ENCODE measurements at places on chromosomes 13 and 19.

- DNase-seq, result no peak
Measured at GRCh38 chr19:35710784-35711723, 6.7 kb downstream of the ZBTB32 start.

DNA sequence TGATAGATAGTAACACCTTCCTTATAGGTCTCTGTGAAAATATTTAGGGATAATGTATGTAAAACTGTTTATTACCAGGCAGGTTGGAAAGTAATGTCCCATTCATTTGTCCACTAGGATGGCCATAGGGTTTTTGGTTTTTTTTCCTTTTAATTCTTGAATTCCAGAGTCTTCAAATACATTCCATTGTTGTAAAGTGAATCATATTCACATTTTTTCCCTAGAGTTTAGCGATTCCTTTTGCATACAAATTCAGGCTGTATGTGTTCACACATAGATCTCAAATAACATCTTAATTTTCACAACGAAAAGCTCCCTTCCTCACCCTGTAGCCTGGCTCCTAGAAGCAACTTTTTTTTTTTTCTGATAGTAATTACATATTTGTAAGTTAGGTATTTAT, 1.8 kb upstream of the ZNF557 start:
- peak; percentile 16 for DNase-seq

- DNase-seq, result no peak
Measured at GRCh38 chr13:110454956-110455355, 106.6 kb downstream of the RAB20 start.

DNA sequence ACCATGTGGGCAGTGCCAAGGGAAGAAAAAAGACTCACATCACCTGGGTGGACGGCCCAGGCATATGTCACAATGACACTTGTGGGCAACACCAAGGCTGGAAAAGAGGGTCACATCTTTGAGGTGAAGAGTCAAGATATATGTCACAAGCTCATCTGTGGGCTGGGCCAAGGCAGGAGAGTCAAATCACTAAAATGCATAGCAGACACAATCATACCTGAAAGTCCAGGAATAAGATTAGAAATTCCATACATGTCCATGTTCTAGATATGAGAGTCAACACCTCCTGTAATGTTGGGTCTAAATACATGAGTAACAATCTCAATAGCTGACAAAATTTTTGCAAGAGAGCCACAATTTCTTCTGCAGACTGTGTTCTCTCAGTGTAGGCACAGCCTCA, 145.0 kb downstream of the ZNF675 start:
- no peak for DNase-seq

GRCh38 chr19:50331994-50332243, 2.7 kb upstream of the KCNC3 start:
- DNase-seq, result no peak

DNA sequence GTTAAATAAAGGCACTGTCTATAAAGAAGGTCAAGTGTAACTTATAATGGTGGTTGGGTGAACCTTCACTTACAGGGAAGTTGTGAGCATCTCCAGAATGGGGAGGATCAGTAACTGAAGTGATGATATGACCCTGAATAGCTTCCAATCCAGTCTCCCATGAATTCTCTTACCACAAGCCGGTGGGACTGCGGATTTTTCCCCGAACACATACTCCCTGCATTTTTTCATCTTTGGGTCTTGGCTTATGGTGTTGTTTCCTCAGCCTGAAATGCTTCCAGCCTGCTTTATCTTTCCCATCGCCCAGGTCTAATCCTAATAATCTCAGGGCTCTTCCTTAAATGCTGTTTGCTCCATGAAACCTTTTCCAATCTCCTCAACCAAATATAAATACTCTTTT, 2.0 kb upstream of the CSNK1A1L start:
- DNase-seq, result no peak

DNA sequence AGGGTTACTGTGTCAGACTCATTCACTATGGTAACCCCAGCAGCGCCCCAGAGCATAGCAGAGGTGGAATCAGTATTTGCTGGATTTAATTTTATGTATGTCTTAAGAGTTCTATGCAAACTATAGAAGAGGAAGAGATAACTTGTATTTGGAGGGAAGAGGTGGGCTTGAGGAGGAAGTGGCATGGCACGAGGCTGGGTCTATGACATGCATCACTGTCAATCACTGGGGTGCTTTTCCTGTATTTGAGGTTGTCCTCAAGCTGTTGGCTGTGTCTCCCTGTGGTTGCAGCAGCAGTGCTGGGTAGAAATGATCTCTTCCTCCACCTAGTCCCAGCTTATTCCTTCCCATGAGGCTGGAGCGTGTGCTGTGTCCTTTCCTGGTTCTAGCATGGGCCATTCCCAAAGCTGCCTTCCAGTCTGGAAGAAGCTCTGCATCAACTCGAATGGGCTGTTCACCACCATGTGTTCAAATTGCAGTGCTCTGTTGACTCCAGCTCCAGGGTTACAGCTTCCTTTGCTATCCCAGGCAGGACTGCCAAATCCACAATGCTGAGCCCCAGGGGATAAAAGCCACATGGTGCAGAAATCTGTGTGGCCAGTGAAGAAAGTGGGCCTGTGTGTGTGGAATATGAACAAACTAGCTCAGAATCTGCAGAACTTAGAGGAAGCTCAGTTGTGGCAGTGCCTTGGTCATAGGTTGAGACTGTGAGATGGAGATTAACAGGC, 73.1 kb upstream of the MTIF3 start:
- no peak for DNase-seq

DNA sequence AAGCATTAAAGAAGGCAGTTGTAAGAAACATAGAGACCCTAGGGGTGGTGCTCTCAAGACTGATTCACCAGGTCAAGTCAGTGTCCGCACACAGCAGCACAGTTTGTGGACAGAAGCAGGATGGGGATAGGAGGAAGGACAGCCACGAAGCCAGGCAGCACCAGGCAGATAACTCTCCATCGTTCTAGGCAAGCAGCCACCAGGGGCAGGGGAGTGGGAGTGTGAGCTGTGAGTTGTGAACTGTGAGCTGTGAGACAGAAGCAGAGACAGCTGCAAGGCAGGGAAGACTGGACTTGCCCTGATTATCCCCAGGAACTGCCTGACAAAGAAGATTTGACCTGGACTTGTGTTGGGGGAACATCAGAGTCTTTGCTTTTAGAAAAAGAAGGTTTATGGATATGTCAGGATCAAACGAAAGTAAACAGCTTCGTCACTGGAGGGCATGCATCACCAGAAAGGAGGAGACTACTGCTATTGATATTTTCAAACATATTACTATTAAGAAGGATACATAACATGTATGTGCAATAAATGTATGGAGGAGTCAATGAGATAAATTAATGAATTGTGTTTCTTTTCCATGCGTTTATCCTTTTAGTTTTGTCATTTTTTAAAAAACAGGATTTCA, 286.1 kb downstream of the IRS2 start:
- DNase-seq, result no peak

GRCh38 chr19:11361771-11362731, 6.8 kb downstream of the PLPPR2 start:
- DNase-seq, result no peak

DNA sequence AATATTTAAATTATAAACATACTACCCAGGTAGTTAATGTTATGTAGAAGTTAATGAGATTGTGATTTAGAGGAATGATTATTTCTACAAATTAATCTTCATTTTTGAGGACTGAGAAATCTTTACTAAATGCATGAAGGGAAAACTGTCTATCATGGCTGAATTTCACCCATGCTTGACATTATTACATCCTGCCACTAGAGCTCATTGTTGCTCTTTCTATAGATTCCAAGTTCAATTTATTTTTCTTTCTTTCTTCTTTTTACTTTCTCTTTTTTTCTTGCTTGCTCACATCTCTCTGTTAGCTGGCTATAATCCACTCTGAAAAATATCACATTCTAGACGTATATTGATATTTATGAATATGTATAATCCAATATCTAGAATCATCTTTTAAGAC, 505.0 kb upstream of the KLHL1 start:
- DNase-seq, result no peak

DNA sequence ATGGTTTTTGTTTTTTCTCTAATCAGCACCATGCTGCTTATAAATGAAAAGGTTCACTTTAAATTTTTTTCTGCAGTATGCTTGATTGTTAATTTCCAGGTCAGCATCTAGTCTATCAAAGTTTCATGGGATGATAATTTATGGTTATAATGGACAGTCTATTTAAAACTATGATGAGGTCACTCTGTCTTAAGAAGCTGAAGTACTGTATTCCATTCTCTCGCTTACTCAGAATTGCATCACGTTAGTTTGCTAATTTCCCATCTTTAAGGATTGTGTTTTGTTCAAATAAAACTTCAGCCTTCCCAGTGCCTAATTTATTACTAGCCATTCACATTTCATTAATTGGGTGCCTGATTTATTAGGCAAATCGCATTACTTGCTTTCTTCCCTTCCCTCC, 94.3 kb downstream of the GPC6 start:
- peak; percentile 60 for DNase-seq

DNA sequence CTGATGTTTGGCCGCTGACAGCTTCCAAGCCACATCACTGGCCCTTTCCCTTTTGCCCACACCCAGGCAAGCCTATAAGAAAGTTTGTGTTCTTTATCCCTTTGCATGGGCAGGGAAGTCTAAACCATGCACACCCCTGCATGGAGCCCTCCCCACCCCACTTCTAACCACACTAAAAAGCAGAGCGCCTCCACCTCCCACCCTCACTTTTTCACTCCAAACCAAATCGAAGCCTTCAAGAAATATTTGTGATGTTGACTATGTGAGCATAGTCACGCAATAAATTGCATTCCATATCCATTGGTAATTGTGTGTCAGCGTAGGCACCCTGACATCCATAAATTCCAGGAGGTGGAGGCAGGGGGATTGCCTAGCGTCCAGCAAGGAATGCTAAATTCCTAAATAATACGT, 104.4 kb upstream of the LSM14A start:
- DNase-seq, result peak; percentile 28

GRCh38 chr19:49390131-49390928, 2.3 kb downstream of the KASH5 start:
- DNase-seq, result no peak

DNA sequence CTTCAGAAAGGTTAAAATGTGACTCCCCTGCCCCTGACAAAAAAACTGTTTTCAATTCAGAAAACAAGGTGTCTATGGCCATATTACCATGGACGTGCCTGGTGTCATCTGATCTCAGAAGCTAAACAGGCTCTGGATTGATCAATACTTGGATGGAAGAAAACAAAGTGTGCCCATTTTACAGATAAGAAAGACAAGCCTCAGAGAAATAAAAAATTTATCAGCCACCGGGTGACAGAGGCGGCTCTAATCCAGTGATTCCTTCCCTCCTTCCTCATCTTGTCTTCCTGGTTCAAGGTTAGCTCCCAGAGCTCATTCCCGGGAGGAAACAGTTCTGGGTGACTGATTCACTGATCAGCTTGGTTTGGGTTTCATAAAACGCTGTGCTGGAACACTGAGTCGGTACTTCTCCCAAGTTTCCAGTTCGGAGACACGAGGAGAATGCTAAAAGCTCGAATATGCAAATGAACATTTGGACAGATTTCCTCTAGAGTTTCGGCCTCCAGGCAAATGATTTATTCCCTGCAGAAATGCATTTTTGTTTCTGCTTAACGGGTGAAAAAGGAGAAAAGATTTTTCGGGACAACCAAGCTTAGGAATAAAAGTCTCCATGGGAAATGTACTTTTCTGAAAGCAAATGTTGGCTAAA, 211.2 kb downstream of the UQCRFS1 start:
- DNase-seq, result no peak

GRCh38 chr19:7596211-7596937, 711 bp downstream of the CAMSAP3 start:
- no peak for DNase-seq

- DNase-seq, result no peak
Measured at GRCh38 chr13:80571346-80572307, 230.7 kb upstream of the SPRY2 start.

GRCh38 chr13:30807392-30807791, 72.0 kb downstream of the ALOX5AP start:
- DNase-seq, result no peak

- no peak for DNase-seq
Measured at GRCh38 chr19:40686882-40687524, 3.4 kb downstream of the NUMBL start.

DNA sequence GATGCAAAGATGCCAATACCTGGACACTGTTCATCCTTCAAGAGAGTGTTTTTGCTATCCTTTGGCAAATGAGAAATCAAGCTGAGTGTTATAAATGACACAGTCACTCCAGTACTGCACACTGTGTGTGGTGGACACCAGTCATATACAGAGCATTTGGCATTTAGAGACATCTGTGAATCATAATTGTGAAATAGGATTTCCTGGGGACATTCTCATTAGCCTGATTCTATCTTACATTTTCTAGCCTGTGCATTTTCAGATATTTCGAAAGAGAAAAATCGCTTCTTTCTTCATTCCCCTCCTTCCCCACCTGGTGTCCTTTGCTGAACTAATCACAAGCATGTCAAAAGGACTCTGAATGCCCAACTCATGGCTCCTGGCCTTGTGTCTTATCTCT, 781.0 kb upstream of the ARGLU1 start:
- peak; percentile 29 for DNase-seq

DNA sequence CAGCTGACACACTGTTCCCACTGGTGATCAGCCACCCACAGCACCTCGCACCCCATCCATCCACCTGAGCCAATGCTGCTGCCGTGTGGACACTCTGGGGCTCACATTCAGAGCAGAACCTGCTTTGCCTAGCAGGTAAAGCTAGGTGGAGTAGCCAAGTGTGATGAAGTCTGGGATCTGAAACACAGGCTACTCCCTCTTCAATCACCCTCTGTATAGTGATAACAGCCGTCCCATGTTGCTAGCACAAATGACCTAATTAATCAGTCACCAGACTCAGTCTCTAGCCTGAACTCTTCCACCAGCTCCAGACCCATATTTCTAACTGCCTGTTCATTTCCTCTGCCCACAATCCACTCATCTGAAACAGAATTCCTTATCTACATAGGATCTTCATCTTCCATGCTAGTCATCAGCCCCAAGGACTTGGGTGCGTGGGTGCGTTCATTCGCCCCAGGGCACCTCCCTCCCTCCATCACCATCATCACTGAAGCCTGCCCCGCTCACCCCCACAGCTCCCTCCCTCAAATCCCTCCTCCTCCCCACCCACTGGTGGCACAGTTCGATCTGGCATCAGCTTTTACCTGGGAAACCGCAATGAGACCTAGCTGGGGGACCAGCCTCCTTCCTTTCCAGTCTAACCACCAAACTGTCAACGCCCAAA, 19.8 kb downstream of the STK24 start:
- no peak for DNase-seq

GRCh38 chr13:45416516-45417128, 1.6 kb downstream of the SLC25A30 start:
- no peak for DNase-seq
